ENCODE measurements at places on chromosomes 3 and 15. TPM values are rescaled to one million over a fixed set of nuclear protein-coding genes. Genes with fewer than 3 reads are reported as not detected.

The PPP1R14D gene
- total RNA-seq = 1.5 TPM

The MYH15 gene
- total RNA-seq = 0.91 TPM

The SAMD7 gene
- not detected for total RNA-seq

- DNase-seq = no peak
Observed at GRCh38 chr3:38471260-38471857, 17.7 kb downstream of the ACVR2B start.

GRCh38 chr3:45507820-45508317, 86.7 kb upstream of the LIMD1 start:
- DNase-seq = no peak

- DNase-seq = no peak
Observed at GRCh38 chr3:185470323-185470722, 28.5 kb downstream of the TMEM41A start.

DNA sequence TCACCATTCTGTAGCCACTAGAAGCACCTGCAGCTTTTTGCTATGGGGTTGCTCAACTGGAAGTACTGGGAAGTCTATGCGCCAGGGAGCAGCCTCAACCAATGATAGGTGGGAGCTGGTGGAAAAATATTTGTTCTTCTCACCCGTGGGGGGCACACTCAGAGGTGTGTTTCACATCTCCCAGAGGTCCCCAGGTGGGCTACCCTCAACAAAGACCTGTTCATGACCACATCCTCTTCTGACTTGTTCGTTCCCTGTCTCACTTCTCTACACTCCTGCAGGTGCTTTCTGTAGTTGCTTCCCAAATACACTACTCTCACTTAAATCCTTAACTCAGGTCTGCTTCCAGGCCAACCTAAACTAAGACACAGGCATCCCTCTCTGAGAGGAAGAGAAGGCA, 3.6 kb downstream of the CAMP start:
- DNase-seq = no peak

GRCh38 chr3:127799476-127800222, 22.7 kb downstream of the MGLL start:
- no peak for DNase-seq

DNA sequence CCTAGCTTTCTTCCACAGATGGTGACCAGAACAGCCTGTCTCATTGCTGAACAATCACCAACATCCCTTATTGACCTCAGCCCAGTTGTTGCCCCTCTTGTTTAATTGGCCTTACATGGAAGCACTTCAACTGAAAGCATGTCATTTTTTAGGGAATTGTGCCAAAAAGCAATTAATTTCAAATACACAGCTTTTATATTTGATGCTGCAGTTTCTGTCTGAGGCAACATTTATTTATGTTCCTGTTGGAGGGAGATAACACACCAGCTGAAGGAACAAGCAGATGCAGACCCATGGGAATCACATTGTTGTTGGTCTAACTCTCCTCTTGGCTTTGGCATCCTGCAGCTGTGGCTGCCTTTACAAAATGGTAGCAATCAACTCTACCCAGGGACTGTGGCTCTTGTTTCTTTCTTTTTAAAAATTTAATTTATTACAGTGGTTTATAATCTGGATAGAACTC, 498.1 kb upstream of the RGMA start:
- no peak for DNase-seq

DNA sequence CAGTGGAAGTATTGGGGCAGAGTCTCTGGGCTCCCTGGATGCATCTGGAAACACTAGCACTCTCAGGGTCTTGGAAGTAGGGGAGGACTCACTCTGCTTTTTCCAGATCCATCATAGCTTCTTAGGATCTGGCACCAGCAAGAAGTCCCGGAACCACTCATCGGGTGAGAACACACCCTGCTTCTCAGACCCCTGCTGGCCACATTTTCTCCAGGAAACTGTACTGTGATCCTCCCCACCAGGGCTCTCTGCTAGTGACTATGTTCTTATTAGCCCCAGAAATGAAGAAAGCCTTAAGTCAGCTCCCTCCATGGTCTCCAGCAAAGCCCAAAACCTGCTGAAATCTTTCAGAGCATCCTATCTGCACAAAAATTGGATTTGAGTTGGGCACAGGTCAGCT, 197.3 kb upstream of the GADL1 start:
- no peak for DNase-seq

DNA sequence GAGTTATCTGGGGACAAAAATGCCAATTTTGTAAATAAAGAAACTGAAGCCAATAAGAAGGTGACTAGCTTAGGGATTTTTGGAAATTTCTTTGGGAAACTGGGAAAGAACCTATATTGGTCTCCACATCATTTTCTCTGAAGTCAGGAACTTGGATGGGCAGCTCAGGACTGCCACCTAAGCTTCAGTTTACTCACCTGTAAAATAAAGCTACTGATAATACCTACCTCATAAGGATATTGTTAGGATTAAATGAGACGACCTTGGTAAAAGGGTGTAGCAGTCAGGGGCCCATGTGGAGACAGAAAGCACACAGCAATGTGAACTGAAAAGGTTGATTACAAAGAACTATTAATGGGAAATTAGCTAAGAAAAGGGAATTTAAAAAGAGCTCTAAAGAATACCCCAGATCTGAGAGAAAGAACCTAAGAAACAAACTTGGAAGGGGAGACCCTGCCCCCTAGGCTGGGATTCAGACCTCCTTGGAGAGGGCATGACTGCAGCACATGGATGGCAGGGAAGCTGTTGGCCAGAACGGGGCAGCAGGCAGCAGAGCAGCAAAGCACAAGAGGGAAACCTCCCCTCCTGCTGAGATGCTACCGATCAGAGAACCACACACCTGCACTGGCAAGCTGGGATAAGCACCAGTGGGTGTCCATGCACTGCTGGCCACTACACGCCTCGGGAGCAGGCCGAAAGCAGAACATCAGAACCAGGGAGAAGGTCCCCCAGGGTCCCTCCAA, 83.7 kb upstream of the THBS1 start:
- DNase-seq = no peak

GRCh38 chr3:61454801-61455200, 106.6 kb upstream of the PTPRG start:
- DNase-seq = no peak

GRCh38 chr3:112497897-112498548, 1.2 kb downstream of the BTLA start:
- DNase-seq = no peak

GRCh38 chr15:88911766-88912118, 1.4 kb downstream of the MFGE8 start:
- DNase-seq = no peak

DNA sequence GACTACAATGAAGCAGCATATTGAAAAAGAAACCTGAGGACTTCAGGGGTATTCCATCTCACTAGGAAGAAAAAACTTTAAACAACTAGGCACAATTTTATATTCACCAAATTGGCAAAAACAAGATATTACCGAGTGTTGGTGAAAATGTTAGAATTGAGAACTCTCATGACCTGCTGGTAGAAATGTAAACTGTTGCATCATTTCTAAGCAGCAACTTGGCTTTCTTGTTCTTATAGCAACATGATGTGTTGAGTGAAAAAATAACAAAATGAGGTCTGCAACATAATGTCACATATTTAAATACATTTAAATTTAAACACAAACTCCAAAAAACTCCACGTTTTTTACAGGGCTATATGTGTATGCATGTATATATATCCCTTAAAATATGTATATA, 59.0 kb upstream of the SPPL2A start:
- no peak for DNase-seq

DNA sequence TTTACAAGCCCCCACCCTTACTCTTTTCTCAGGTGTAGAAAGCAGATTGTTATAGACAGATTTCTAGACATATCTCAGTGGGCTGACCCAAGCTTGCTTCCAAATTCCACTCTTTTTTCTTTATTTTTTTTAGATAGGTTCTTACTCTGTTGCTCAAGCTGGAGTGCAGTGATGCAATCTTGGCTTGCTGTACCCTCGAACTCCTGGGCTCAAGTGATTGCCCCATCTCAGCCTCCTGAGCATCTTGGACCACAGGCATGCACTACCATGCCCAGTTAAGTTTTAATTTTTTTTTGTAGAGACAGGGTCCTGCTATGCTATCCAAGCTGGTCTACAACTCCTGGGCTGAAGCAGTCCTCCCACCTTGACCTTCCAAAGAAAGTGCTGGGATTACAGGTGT, 53.5 kb upstream of the ADAMTS9 start:
- no peak for DNase-seq

DNA sequence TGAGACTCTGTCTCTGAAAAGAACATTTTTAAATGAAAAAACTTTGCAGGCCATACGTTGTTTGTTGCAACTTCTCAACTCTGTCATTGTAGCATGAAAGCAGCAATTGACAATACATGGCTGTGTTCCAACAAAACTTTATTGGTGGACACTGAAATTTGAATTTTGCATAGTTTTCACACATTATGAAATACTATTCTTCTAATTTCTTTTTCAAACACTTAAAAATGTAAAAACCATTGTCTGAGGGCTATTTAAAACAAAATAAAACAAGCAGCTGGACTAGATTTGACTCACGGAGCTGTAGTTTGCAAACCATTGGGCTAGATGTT, 18.5 kb upstream of the CSTA start:
- no peak for DNase-seq

DNA sequence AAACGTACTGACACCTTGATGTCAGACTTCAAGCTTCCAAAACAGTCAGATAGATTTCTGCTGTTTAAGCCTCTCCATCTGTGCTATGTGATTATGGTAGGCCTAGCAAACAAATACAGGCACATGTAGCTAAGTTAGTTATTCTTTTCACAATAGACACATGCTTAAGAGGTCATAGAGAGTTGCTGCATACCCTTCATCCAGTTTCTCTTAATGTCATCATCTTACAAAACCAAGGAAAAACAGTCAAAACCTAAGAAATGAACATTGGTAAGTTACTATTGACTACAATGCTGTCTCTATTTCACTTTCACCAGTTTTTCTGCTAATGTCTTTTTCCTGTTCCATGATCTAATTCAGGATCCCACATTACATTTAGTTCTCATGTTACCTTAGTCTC, 946.8 kb downstream of the TUSC7 start:
- DNase-seq = no peak

GRCh38 chr3:43872301-43872700, 181.6 kb downstream of the ABHD5 start:
- DNase-seq = no peak

Measured in progenitor cell of endocrine pancreas (in vitro differentiated cells).